A375 (cell line): ENCODE measurements at places on chromosomes 1 and 21. TPM values are rescaled to one million over a fixed set of nuclear protein-coding genes. Genes with fewer than 3 reads are reported as not detected.

EPS15 gene
- total RNA-seq: 26.1 and 34.8 TPM in 2 replicates

OLFML3 gene
- 0.53 and 0.90 TPM in 2 replicates for total RNA-seq

GJA9 gene
- not detected in 2 replicates for total RNA-seq

HSD3B2 gene
- 0.37 TPM in 1 of 2 replicates, not detected in the other for total RNA-seq

CFAP74 gene
- total RNA-seq: not detected in 2 replicates

TMEM82 gene
- total RNA-seq: not detected in 2 replicates

RNF186 gene
- total RNA-seq: not detected in 2 replicates

RHBDL2 gene
- total RNA-seq: 0.42 and 0.87 TPM in 2 replicates

PLEKHG5 gene
- 39.9 and 40.2 TPM in 2 replicates for total RNA-seq

FOXD3 gene
- total RNA-seq: 6.1 TPM in 2 replicates

TRABD2B gene
- 0.16 and 0.26 TPM in 2 replicates for total RNA-seq

PRAMEF14 gene
- total RNA-seq: not detected in 2 replicates

IL20 gene
- 0.23 TPM in 1 of 2 replicates, not detected in the other for total RNA-seq

LCE2A gene
- total RNA-seq: not detected in 2 replicates

KRTAP8-1 gene
- total RNA-seq: not detected in 2 replicates

AMY2A gene
- total RNA-seq: not detected in 2 replicates

LTN1 gene
- total RNA-seq: 11.3 and 12.5 TPM in 2 replicates

KRTAP26-1 gene
- not detected in 2 replicates for total RNA-seq

SEC16B gene
- total RNA-seq: 0.34 and 1.5 TPM in 2 replicates

C1QA gene
- total RNA-seq: not detected in 2 replicates

CYP4A11 gene
- not detected in 2 replicates for total RNA-seq

TLR5 gene
- total RNA-seq: 0.04 and 0.96 TPM in 2 replicates

PALMD gene
- total RNA-seq: not detected in 2 replicates

DIRAS3 gene
- 0.27 and 1.6 TPM in 2 replicates for total RNA-seq

TNFSF18 gene
- total RNA-seq: 0.30 and 0.40 TPM in 2 replicates

HAPLN2 gene
- total RNA-seq: not detected in 2 replicates

NES gene
- 47.5 and 50.1 TPM in 2 replicates for total RNA-seq

NBPF8 gene
- total RNA-seq: 13.2 and 14.7 TPM in 2 replicates

NFASC gene
- 3.4 and 4.6 TPM in 2 replicates for total RNA-seq

C2CD4D gene
- 0.53 and 0.87 TPM in 2 replicates for total RNA-seq

CFHR4 gene
- total RNA-seq: not detected in 2 replicates

AADACL3 gene
- total RNA-seq: not detected in 2 replicates

TSPEAR gene
- total RNA-seq: not detected in 2 replicates

SPAG17 gene
- total RNA-seq: not detected in 2 replicates

ADORA1 gene
- 5.5 and 7.1 TPM in 2 replicates for total RNA-seq

LCE1C gene
- not detected in 2 replicates for total RNA-seq

RC3H1 gene
- 11.1 and 13.7 TPM in 2 replicates for total RNA-seq

ACTL8 gene
- 0.98 and 1.5 TPM in 2 replicates for total RNA-seq
